ENCODE measurements at places on chromosomes 3 and 15. TPM values are rescaled to one million over a fixed set of nuclear protein-coding genes. Genes with fewer than 3 reads are reported as not detected.

TMPRSS7 gene
- total RNA-seq: not detected

DNA sequence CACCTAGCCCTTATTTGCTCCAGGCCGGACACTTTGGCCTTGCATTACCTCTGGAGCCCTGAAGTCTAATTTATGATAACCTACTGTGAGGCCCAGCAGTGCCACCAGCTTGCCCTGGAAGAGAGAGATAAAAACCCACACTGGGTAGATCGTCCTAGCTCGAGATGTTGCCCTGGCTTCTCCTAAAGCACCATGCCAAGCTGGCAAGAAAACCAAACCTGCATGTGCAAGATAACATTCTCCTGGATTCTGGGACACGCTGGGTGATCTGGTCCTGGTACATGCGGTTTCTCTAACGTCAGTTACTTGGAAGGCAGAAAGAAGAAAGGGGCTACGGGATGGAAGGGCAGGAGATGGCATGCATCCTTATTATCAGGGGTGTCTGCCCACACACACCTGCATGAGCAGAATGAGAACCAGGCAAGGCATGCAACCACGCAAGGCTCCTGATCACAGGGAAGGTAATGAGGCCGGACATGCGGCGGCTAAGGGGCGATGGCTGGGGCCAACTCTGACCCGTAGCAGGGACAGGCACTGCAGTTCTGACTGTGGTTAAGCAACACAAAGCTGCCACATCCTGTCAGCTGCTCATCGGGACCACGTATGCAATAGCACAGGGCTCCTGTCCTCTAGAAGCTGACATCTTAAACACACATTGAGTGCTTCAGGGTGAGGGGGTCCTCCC, 73.0 kb downstream of the OXNAD1 start:
- H3K4me3 ChIP-seq: peak overlapping the region; percentile 4
- DNase-seq: peak; percentile 76
- H3K27ac ChIP-seq: peak overlapping the region; percentile 67
- H3K4me1 ChIP-seq: peaks cover 38% of the 10 kb centered on the region

KBTBD13 gene
- total RNA-seq: not detected

- H3K27ac ChIP-seq: no peak overlapping the region
- H3K36me3 ChIP-seq: no peaks in the 10 kb centered on the region
- H3K27me3 ChIP-seq: no peaks in the 10 kb centered on the region
- H3K4me3 ChIP-seq: no peak overlapping the region
Observed at GRCh38 chr15:73984208-73984979, 7.7 kb downstream of the STOML1 start.

PROS1 gene
- total RNA-seq: 0.50 TPM

SLC24A5 gene
- not detected for total RNA-seq

DNA sequence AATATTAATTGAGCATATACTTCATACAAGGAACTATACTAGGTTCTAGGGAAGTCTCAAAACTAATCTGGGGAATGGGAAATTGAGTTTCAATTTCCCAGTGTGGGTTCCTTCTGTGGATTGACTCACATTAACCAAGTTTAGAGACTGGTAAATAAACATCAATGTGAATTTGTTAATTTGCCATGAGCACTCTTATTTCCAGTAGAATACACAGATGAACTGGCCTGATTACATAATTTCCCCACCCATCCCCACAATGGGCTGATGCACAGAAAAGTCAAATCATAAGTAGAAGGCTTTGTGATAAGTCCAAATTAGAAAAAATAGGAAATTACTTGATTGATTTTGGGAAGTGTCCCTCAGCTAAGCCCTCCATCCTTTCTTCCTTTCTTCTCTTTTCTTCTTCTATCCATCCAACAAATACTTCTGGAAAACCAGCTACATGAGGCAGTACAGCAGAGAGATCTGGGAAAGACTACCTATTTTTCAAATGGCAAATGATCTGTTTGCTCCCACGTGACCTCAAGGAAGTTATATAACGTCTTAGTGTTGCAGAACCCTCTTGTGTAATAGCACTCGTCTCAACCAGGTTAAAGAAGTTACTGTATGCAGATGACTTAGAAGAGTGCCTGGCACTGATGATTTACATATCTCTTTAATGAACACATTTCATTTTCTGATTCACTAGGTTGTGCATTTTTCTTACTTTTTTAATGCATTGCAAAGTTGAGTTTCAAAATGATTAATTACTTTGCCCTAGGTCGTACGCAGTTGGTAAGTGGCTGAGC, 312.3 kb downstream of the SV2B start:
- H3K4me3 ChIP-seq: no peak overlapping the region
- no peaks in the 10 kb centered on the region for H3K36me3 ChIP-seq
- no peak overlapping the region for H3K27ac ChIP-seq
- H3K4me1 ChIP-seq: peaks cover 9% of the 10 kb centered on the region
- DNase-seq: no peak
- peaks cover 5% of the 10 kb centered on the region for H3K27me3 ChIP-seq

DNA sequence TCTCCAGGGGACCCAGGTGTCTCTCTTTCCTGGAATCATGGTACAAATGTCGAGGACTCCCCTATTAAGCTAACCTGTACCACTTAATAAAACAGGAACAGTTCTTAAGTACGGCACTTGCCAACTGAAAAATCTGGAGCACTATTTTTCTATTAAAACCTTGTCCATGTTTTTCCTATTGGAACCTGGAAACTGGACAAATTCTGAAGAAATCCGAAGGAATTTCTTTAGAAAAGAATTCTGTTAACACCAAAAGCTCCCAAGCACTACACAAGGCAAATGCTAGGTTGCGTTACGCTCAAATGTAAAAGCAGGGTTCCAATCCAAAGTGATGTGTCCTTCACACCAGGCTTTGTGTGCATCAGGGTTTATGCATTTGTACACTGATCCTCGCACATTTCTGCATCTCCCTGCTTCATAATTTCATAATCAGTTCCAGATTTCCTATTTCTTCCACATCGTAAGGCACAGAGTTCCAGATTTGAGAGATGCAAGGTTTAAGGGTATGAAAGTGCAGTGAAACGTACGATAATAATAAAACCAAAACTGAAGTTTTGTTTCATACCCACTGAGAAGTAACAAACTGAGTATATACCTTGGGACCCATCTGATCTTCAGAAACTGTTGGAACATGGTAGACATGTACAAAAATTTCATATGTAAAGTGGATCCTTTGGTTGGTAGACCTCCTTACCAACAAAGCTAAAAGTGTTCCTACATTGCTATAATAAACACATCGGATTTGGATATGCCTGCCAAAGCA, 132.1 kb upstream of the WNT5A start:
- no peak overlapping the region for H3K4me3 ChIP-seq
- H3K27me3 ChIP-seq: no peaks in the 10 kb centered on the region
- no peak for DNase-seq
- no peaks in the 10 kb centered on the region for H3K36me3 ChIP-seq
- no peaks in the 10 kb centered on the region for H3K4me1 ChIP-seq

- no peaks in the 10 kb centered on the region for H3K36me3 ChIP-seq
- no peak for DNase-seq
- H3K4me3 ChIP-seq: no peak overlapping the region
- no peak overlapping the region for H3K27ac ChIP-seq
Observed at GRCh38 chr3:45043728-45044299, 17.7 kb downstream of the CLEC3B start.

- H3K4me1 ChIP-seq: peaks cover 45% of the 10 kb centered on the region
- H3K27ac ChIP-seq: no peak overlapping the region
- H3K27me3 ChIP-seq: no peaks in the 10 kb centered on the region
- H3K36me3 ChIP-seq: peaks cover 17% of the 10 kb centered on the region
- no peak for DNase-seq
- H3K4me3 ChIP-seq: no peak overlapping the region
Observed at GRCh38 chr15:31403096-31403495, 76.5 kb downstream of the KLF13 start.

SERINC4 gene
- total RNA-seq: 0.15 TPM

TM4SF18 gene
- not detected for total RNA-seq
